Caki2 (cell line): ENCODE measurements at places on chromosomes 1 and 21. TPM values are rescaled to one million over a fixed set of nuclear protein-coding genes. Genes with fewer than 3 reads are reported as not detected.
A peak's percentile ranks its signal among the peaks of the same experiment; 100 is the strongest.

DNA sequence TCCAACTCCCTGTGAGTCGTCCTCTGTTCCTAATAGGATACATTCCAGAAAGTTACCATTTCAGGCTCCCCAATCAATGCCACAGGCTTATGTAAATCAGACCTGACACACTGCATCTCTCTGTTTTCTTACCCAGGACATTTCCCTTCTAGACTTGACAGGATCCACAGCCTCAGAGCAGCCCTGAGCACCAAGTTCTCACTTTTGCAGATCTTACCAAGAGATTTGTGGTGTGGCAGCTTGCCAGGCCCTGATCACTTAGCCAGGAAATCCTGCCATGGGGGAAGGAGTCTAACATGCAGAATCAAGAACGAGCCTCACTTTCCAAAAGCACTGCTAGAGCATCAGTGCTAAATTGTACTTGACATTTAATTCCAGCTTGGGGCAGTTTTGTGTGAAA is 202.9 kb downstream of the TBX15 start:
- peak; percentile 34 for DNase-seq

KIAA1614 gene
- 0.10 and 0.12 TPM in 2 replicates for total RNA-seq

DNA sequence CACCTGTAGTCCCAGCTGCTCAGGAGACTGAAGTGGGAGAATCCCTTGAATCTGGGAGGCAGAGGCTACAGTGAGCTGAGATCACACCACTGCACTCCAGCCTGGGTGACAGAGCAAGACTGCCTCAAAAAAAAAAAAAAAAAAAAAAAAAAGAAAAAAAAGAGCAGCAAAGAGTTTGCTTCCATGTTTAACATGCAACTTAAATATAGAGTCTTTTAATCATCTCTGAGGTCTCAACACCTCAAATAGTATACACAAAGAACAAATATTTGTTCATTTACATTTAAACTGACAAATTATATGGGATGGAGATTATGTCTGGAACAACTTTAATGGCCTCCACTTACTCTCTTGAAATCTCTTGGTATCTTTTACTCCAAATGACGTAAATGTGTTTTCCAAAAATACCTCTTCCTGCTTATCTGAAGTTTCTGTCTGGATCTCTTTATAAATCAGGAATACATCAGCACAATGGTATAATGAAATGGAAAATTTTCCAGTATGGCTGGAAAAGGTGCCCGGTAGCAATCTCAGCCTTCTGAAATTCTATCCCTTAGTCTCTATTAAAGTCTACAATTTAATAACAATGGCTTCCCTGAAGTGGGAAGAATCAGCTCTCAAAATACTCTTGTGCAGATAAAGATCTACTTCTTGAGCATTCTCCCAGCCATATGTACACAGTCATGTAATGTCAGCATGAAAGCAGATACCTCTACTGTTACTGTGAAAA is 258.5 kb downstream of the OMA1 start:
- DNase-seq, result no peak

DNA sequence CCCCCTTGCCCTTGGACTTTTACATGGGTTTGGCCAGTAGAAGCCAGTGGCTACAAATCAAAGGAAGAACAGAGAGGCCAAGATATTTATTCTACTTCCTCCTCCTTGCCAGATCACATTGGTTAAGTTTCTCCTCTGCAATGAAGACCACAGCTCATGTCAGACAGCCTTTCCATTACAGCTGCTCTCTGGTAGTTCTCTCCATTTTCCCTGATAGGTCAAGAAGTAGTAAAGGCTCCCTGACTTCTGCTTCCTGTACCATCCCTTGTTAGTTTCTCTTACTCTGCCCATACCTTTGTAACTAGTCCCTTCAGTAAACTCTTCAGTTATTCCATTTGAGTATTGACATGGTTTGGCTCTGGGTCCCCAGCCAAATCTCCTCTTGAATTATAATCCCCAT is 27.8 kb downstream of the NME7 start:
- DNase-seq, result no peak

GRCh38 chr1:91774520-91775203 is 111.3 kb downstream of the TGFBR3 start:
- DNase-seq, result no peak

DNA sequence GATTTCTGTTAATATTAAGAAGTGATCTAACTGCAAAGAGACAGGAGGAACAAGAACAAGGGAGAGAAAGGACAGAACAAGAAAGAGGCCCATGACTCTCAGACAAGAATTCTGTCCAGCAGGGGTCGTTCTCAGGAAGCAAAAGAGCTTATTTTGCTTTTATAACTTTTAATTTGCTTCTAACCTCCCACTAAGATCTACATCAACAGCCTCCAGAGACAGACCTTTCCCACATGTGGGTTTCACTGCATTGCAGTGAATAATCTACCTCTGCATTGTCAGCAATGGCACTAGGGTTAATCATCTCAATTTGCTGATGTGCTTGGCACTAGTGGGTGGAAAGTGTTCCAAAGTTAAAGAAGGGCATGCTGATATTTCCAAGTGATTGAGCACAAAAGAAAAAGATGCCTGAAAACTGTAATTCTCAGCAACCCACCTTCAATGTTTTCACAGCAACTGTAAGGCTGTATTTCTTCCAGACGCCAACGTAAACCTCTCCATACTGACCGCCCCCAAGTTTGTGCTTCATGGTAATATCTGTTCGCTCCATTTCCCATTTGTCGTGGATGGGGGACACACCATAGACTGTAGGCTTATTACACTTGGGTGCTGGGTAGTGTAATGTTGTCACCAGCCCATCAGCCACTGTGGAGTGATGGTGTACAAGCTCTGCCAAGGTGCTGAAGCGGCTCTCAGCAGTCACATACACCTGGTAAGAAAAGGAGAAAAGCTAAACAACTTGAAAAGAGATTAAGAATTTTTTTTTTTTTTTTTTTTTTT is 39.5 kb downstream of the TOR3A start:
- peak; percentile 68 for DNase-seq

NBPF10 gene
- total RNA-seq, result 0.07 and 0.23 TPM in 2 replicates

DNA sequence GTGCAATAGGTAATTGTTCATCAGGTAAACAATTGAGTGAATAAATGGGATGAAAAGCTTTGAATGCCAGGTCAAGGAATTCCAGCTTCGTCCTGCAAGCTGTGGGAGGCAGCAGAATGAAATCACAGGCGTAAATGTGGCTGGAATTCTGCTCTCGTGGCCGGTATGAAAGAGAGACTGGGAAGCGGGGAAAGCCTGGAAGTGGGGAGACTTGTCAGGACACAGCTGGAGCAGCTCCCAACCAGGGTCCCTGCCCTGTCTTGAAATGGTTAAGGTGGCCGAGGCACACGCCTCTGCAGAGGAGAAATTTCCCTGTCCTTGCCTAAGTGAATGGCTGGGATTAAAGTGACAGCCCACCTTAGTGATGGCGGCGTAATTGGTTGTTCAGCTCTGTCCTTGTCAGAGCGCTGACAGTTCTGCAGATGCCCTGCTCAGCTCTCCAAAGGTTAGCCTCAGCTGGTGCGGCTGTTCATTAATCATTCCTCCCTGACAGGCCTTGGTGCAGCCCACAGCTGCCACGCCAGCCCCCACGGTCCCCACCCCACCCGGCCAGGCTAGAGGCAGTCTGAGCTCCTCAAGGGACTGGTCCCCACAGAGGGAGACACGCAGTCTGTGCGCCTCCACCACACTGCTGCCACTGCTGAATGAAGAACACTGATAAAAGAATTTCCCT is 398.3 kb upstream of the POU3F1 start:
- no peak for DNase-seq

GRCh38 chr1:195899762-195900352 is 708.4 kb downstream of the KCNT2 start:
- DNase-seq, result no peak

DNA sequence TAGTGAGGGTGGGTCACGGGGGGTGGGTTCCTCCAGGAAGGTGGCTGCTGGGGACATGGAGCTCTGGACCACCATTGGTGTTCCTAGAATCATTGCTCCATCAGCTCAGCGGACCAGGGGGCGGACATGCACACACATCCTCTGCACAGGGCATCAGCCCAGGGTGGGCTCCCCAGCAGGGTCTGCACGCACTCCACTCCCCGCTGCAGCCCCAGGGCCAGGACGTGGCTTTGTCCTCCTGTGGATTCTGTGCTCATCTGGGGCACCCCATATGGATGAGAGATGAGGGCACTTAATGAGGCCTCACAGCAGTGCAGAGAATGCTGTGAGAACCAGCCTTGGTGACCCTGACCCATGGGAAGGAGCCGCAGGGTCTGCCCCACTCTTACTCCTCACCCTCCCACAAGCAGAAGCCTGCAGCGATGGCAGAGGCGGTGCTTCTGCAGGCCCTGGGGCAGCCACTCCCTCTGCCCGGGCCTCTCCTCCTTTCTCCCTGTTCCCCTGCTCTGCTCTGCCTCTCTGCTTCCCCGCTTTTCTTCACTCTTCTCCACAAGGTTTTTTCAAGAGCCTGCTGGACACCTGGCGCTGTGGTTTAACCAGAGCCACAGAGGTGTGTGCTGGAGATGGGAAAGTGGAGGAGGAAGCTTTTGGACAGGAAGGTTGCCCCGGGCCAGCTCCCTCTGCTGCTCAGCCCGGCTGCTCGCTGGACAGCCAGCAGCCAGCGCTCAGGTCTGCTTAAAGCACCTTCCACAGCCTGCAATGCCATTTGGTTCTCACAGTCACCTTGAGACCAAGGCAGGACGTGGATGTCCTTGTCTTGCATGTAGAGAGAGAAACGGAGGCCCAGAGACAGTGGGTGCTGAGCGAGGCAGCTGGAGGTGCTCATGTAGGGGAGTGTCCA is 26.3 kb upstream of the PCBP3 start:
- no peak for DNase-seq

DNA sequence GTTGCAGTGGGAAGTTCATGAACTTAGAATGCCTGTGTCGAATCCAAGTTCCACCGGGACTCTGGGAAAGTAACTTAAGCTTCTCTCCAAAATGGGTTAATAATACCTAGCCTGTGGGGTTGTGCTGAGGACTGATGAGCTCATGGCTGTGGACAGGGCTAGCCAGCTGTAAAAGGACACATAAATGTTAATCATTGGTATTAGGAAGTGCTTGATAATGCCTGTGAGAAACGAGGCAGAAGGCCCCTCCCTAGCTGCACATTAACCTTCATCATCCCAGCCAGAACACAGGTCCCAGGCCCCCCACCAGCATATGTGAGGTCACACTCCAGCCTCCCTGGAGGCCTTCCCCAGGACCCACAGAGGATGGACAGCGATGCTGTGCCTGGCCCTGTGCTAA is 789 bp upstream of the GJB4 start:
- peak; percentile 59 for DNase-seq

GPX7 gene
- total RNA-seq, result not detected in 2 replicates

DNA sequence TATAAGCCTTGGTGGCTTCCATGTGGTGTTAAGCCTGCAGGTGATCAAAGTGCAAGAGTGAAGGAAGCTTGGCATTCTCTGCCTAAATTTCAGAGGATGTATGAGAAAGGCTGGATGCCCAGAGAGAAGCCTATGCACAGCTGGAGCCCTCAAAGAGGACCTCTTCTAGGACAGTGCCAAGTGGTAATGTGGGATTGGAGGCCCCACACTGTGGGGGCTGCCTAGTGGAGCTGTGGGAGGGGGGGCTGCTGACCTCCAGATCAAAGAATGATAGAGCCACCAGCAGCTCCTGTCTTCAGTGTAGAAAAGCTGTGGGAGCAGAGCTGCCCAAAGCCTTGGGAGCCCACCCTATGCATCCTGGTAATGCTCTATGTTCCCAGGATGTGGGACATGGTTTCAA is 1512.7 kb upstream of the TPTE start:
- no peak for DNase-seq

DNA sequence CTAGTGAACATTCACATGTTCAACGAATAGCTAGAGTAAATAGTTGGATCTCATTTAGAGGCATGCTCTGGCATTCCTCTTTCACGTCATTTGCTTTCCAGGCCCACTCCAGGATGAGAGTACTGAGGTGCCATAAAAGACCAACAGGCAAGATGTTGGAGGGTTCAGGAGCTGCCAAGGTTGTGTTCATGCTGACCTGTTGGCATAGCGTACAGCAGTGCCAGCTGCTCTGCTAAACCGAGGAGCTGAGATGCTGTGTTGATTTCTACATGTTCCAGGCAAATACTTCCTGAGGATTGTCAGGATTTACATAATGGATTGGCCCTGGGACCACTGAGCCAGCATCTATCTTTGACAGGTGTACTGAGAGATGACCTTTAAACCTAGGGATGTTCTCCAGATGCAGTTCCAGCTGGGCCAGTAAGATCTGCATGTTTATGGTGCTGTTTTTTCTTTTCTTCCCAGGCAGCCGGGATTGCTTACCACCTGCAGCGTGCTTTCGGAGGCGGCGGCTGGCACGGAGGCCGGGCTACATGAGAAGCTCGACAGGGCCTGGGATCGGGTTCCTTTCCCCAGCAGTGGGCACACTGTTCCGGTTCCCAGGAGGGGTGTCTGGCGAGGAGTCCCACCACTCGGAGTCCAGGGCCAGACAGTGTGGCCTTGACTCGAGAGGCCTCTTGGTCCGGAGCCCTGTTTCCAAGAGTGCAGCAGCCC is 66.9 kb downstream of the DISC1 start:
- DNase-seq, result no peak

BSND gene
- not detected in 2 replicates for total RNA-seq

DNA sequence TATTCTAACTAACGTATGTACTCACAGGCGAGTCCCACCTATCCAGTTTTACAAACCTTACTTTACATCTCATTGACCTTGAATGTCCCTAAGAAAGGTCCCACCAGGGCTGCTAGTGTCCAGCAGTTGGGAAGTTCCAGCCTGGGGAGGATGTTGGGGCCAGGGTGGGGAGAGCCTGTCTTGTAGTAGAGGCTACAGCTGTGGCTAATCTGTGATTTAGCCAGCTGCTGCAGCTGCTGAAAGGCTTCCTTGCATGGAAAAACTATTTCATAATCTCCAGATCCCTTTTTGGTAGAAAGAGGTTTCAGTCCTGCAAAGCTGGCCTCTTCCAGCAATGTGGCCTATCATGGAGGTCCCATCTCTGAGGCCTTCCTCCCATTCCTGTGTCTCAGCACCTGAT is 23.1 kb downstream of the TNN start:
- DNase-seq, result no peak

- DNase-seq, result no peak
These were observed 173.1 kb downstream of the TGFB2 start for GRCh38 chr1:218518216-218518740.

C1orf226 gene
- 0.03 TPM in 1 of 2 replicates, not detected in the other for total RNA-seq

GRCh38 chr1:27622828-27623227 is 12.2 kb downstream of the FGR start:
- no peak for DNase-seq

TMPRSS2 gene
- total RNA-seq, result 2.3 TPM in 1 of 2 replicates, not detected in the other

DNA sequence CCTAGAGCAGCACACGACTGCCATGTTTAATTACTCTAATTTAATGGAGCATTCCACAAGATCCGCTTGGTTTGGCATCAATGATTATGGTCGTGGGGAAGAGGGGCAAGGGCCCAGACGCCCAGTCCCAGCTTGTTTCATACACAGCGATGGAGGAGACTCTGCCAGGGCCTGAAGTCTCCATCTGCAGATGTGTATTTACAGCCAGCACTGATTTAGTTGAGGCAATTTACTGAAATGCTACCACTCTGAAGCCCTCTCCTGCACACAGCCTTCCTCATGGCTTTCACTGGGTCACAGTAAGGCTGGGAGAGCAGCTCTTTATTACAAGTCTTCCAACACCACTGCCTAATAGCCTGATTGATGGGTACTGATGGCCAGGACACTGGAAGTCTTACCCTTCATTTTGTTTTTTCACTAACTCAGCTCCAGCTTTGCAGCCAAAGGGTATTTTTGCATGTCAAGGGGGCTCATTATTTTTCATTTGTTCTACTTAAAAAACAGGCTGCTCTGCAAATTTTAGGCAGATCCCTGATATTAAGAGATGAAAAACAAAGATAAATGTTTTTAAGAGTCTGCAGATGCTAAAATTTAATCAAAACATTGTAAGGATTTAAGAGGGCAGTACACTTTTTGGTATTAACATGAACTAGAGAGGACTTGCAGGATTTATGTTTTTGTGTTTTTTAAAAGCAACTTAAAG is 236.3 kb downstream of the SIPA1L2 start:
- no peak for DNase-seq

SERINC2 gene
- total RNA-seq, result 7.1 and 13.3 TPM in 2 replicates

RIIAD1 gene
- total RNA-seq, result not detected in 2 replicates
